Cortex of kidney (tissue), 1 donor: ENCODE measurements at places on chromosomes 11 and 22.

DNA sequence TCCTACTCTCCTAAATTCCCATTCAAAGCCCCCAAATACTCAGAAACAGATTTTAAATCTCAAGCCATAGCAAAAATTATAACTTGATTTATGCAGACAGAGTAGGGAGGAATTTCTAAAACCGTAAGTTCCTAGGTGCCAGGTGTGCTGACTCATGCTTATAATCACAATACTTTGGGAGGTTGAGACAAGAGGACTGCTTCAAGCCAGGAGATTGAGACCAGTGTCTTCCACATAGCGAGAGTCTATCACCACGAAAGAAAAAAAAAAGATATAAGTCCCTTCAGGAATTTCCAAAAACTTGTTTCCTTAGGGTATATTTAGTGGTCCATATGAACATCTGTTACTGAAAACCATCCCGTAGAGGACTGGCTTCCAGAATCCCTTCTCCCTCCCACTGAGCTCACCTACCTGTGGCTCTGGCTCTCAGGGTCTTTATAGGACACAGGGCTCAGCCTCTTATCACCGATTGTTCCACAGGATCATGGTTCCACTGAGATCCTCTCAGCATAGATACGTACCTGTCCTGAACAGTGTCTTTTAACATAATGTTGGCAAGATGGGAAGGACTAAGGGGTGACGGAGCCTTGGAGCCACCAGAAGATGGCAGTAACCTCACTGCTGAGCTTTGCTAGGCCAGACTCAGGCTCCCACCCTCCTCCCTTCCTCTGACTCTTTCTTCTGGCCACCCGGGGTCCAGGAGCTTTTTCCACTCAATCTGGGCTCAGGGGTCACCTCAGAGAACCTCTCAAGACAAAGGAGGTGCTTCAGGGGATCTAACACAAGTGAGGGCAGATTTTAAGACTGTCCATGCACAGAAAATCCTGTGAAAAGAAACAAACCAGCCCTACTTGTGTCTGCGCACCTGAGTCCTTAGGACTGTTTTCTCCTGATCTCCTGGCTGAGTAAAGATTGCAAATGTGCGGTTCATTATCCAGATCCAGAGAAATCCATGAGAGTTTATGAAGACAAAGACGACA is 117.5 kb upstream of the TOP3B start:
- DNase-seq = no peak

DNA sequence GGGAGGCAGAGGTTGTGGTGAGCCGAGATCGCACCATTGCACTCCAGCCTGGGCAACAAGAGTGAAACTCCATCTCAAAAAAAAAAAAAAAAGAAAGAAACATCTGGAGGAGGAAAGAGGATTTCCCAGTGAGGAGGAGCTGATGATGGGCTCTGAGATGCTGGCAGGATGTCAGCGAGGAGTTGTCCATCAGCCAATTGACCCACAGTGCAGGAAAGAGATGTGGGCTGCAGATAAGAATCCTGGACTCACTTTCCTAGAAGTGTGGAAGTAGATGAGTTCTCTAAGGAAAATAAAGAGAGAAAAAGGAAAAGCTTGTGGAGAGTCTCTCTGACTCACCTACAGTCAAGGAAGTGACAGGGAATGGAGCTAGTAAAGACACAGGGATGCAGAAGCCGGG is 9.7 kb downstream of the IZUMO1R start:
- no peak for DNase-seq

GRCh38 chr11:71335371-71335770 is 83.0 kb upstream of the SHANK2 start:
- DNase-seq = no peak

GRCh38 chr11:57777969-57778317 is 16.3 kb downstream of the CTNND1 start:
- DNase-seq = no peak
